ENCODE measurements at places on chromosomes 5 and 9.

DNA sequence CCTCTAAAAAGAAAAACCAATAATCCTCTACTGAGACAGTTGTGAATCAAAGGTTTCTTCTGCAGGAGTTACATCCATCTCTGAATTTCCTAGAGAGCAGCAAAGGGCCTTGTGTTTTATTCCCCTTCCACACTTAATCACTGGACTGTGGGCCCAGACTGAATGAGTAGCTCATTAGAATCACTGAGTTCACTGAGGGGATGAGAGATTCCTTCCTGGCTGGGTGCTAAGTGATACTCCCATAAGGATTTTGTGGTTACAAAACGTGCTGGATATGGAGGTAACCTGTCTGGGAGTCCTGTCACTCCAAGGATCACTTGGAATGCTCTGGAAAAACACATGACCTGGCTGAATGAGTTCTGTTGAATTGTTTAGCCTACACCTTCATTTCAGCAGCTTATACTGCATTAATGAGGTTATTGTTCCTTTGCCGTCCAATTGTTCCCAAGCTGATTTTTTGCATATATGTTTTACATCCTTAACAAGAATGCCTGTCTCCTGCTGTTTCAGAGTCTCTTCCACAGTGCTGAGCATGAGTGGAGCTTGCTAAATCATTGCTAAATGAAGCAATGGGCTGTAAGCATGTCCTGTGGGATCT, 82.9 kb downstream of the MEF2C start:
- DNase-seq = no peak

- DNase-seq = no peak
Measured at GRCh38 chr9:72144756-72145492, 4.3 kb upstream of the GDA start.

- no peak for DNase-seq
Measured at GRCh38 chr5:42992088-42992879, 47.8 kb downstream of the ANXA2R start.

DNA sequence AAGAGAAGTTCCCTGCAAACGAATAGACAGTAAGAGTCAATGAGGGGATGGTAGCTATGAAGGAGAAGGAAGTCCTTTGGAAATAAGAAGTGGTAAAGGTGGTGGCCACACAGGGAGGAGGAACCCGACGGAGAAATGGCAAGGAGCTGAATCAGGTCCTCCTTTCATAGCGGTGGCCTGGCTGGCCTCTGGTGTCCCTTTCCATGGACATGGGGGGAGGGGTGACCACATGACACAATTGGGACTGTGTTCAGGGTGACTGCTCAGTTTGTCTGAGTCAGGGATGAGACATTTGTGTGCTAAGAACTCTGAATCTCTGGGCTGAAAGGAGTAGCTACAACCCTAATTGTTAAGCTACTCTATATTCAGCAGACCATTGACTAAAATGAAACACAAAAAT, 28.7 kb upstream of the TIMD4 start:
- DNase-seq = no peak

DNA sequence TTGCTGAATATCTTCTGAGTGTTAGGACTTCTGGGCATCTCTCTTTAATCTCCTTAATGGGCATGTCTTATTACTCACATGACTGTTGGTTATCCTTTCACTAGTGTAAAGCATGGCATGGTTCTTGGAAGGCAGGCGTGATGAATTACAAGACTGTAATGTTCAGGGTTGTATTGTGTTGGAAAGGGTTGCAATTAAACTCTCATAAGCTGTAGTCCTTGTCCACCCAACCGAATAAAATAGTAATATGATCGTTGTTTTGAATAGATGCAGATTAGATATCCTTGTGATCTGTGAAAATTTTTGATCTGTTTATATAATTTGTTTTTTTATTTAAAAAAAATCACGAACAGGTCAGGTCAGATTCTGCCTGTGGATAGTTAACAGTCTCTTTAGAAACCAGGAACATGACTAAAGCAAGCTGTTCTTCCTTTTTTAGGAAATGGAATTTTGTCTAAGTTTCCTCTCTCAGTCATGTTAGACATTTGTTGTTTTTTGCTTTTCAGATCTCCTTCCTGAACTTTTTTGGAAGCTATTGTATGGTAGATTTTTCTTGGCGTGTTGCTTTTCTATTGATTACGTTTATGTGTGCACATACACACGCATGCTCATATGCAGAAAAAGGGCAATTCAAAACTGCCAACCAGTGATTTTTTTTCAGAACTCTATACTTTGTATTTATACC, 121.8 kb downstream of the ARHGEF28 start:
- DNase-seq = no peak

GRCh38 chr5:115532517-115532916, 12.1 kb downstream of the FEM1C start:
- DNase-seq = no peak

DNA sequence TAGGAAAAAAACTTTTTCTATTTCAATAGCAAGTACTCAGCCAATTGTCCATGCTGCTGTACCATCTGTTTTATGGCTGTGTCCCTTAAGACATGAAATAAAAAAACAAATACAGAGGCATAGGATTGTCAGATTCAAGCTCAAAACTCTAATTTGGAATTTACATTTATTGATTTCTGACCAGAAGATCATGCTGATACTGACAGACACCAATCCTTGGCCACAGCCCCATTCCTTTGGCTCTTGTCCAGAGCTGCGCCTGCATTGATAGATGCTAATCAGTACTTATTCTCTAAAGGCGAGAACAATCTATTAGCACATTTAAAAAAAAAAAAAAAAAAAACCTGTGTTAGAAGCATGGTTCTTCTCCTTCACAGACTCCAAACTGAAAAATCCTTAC, 384.6 kb downstream of the TMEM232 start:
- DNase-seq = no peak

GRCh38 chr9:36878986-36879982, 154.8 kb downstream of the PAX5 start:
- DNase-seq = no peak

DNA sequence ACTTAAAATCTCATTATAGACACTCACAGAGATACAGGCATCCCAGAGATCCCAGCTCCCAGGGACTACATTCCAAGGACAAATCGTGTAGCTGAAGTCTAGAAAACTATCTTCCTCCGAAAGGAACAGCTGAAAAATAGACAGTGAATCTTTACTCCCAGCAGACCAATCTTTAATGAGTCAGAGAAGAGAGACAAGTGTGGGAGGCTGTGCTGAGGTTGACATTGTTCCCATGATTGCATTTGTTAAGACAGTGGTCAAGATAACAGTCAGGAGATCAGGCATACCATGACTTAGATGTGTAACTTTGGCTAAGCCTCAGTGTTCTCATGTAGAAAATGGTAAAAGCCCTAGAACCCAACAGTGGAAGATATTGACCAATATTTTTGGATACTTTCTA, 120.7 kb downstream of the PAPPA start:
- DNase-seq = no peak

- DNase-seq = no peak
Measured at GRCh38 chr5:148445578-148445977, 61.8 kb downstream of the FBXO38 start.

DNA sequence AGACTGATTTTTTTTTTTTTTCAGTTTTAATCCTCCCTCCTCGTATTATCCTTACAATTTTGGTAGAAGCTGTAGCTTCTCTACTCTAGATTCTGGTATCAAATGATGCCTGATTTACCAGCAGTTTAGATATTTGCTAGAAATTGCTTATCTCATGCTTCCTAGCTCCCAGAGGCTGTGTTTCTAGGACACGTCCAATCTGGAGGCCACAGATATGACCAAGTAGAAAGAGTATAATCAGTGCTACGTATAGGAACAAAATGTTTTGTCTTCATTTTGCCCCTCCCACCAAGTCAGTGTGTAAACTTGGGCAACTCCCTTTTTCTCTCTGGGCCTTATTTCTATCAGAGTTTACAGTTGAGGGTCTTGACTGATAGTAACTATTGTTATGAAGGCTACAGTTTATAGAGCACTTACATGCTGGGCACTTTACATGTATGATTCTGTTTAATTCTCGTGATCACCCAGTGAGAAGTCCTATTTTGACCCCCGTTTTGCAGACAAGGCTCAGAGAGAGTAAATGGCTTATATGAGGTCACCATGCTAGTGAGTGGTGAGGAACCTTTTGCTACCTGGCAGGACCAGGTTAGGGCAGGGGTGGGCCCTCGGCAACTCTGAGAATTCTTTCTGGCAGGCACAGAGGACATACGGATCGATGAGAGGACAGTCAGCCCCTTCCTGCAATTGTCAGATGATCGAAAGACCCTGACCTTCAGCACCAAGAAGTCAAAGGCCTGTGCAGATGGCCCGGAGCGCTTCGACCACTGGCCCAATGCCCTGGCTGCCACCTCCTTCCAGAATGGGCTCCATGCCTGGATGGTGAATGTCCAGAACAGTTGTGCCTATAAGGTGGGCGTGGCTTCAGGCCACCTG, 7.6 kb downstream of the HDHD3 start:
- DNase-seq = no peak

DNA sequence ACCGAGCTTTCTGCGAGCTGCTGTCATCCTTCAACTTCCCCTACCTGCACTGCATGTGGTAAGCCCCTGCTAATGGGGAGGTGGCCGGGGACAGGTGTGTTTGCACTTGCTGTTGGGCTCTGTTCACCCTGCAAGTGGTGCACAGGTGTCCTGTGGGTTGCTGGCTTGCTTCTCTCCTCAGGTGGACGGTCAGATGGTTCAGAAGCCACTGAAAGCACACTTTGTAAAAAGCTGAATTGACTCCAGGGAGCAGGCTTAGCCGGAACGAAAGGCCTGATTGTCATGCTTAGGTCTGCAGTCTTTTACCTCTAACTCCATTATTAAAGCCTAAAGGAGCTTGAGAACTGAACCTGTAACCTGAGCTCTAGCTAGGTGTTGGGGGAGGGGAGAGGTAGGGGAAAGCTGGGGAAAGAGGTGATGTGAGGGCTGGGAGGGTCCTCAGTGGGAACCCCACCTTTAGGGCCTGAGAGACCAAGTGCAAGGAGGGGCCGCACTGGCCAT, 37.6 kb downstream of the ACER2 start:
- no peak for DNase-seq

- no peak for DNase-seq
Measured at GRCh38 chr5:159527546-159528254, 197.4 kb upstream of the IL12B start.

- no peak for DNase-seq
Measured at GRCh38 chr9:126367616-126368015, 41.0 kb downstream of the MVB12B start.

DNA sequence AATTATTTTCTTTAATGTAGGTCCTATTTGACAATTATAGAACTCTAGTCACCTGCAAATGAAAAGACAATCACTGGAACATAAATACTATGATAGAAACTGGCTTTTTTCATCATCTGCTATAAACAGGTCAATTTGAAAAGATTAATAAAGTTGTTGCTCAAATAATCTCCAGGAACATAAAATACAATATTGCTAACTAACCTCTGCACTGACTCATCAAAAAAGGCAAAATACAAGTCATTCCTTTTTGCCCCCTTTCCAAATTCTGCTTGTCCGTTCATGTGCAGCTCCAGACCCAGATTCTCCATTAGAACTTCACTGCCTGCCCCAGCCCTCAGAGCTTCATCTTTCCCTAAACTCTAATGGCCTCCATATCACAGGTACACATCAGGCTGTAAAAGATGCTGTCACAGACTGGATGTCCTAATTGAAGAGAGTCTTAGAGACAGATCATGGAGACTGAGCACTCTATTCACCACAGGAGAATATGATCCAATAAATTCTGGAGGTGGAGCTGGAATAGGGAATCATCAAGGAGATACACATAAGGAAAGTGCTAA, 1.6 kb downstream of the DCTN4 start:
- DNase-seq = no peak

- no peak for DNase-seq
Measured at GRCh38 chr5:43839218-43839617, 236.2 kb downstream of the NNT start.

GRCh38 chr9:3473405-3473804, 52.4 kb downstream of the RFX3 start:
- no peak for DNase-seq

DNA sequence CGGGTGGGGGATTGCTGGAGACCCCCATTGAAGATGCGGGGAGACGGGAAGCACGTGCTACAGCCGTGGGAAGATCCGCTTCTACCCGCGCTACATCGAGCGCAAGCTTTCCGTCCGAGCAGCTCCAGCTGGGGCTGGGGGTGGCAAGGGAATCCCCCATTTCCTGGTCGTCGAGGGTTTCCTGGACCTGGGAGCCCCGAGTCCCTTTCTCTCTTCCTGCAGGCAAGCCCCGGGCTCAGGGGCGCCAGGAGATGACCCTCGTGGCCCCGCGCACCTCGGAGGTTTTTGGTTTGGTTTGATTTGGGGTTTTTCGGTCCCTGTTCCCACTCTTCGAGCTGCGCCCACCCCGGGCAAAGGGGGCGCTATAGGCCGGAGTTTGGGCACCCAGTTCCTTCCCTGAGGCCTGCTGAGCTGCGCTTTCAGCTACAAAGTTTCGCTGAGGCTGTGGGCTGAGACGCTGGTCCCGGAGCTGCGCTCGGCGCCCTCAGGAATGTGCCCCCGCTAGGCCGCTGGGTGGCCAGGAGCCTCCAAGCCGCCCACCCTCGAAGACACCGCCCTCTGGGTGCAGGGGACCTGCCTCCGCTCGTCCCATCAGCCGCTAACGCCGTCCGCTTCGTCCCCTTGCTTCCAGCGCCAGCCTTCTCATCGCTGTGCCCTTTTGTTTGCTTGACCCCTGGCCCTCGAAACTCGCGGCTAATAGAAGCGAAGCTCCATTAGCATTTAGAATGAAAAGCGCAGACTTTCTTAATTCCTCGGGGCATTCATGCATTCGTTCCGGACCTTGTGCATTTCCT, 2.9 kb downstream of the NR4A3 start:
- DNase-seq = peak; percentile 83

GRCh38 chr5:140883373-140883772, 1.4 kb downstream of the PCDHA13 start:
- DNase-seq = no peak

GRCh38 chr5:16304846-16305245, 125.3 kb upstream of the MARCHF11 start:
- DNase-seq = no peak

- DNase-seq = no peak
Measured at GRCh38 chr9:119917175-119917574, 547.9 kb upstream of the BRINP1 start.

GRCh38 chr5:149371296-149371962, 7.7 kb downstream of the IL17B start:
- peak; percentile 85 for DNase-seq

DNA sequence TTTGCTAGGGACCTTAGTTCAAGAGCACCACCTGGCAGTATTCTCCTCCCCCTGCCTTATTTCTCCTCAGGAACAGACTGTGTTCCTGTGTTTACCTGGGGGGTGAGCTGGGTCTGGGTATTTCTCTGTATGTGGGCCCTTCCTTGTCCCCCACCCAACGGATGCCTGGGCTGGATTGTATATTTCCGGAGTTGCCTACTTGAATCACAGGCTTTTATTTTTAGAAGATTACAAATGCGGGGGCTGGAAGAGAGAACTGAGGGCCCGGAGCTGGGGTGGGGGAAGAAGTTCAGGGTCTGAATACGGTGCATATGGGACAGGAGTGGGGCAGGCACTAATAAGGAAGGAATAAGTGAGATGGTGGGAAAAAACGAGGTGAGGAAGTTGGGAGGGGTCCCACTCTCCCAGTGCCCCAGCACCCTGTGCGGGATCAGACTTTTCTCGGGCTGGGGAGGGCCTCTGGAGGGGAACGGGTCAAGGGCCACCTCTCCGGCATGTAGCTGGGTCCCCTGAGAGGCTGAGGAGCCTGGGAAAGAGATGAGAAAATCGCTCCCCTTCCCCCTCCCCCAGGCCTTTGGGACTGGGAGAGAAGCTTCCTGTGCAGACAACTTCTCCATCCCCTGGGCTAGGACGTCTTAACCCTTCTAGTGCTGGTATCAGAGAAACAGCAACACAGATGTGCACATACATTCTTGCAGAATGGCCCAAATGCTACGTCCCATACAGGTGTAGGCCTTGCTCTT, 42.1 kb downstream of the PCDH1 start:
- DNase-seq = no peak

GRCh38 chr5:141039517-141039916, 11.7 kb upstream of the PCDHB1 start:
- no peak for DNase-seq

All from GM19239 (cell line).